ENCODE measurements at places on chromosomes 3 and 15.
A peak's percentile ranks its signal among the peaks of the same experiment; 100 is the strongest.

- DNase-seq: no peak
Measured at GRCh38 chr3:172518929-172519640, 4.1 kb downstream of the TNFSF10 start.

DNA sequence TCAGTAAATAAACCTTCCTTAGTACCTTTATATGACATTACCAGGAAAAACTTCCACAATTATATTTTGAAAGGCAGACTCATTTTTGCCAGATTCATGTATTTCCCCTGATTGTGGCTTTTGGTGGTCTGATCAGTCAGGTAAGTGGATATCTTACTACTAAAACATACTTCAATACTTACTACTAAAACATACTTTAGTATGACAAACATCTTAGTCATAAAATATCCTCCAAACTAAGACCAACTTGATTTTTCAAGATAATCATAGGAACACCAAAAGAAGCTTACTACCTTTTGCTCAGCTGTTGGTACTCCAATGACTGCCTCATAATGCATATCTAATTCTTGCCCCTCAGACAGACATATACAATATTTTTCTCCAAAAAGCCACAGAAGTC lies 9.3 kb downstream of the TJP1 start:
- no peak for DNase-seq

DNA sequence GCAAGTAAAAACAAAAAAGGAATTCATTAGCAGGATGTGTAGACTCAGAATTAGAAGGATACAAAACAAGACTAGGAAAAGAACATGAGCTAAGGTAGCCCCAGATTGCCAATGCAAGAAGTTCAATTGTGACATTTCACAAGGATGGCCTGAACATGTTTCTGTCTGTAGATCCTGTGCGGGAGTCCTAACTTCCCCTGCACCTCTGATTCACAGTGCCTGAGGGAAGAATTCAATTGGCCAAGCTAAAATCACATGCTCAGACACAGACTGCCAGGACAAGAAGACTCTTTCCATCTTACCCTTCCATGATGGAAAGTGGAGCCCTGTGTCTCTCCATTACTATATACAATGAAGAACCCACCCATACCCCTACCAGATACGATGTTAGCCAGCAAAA lies 251.5 kb downstream of the KCNH8 start:
- no peak for DNase-seq

DNA sequence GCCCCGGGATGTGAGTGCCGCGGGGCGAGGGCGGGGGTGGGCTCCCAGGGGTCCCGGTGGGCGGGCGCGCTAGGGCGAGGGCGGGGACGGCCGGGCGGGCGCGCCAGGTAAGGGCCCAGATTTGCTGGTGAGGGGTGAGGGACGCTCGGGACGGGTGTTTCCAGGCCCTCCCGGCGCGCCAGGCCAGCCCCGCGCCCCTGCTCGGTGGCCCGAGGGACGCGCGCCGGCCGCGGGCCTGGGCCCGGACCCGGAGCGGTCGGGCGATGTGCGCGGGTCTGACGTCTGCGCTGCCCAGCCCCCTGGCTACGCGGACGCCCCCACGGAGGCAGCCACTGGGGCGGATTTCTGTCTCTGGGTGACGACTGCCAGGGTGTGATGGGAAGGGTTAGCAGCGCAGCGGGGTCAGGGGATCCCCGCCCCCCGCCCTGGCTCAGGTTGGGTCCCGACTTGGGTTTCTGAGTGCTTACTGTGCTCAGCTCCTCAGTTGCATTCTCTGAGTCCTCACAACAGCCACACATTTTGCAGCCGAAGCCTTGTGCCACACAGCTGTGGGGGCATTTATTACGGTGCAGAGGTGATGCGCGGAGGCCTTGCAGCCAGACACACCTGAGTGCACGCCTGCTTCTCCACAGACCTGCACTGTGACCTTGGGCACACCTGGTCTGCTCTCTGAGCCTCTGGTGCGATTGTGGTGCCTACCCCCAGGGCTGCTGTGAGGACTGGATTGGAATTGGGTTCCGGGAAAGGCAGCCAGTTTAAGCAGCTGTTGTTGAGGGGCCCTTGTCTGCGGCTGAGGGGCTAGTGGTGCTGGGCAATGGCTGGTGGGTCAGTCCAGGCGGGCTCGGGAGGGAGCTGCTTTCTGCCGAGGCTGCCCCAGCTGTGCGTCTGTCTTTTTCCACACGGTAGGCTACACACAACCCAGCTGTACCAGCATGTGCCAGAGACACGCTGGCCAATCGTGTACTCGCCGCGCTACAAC lies 523 bp downstream of the HDAC11 start:
- DNase-seq: peak; percentile 53

- DNase-seq: no peak
Measured at GRCh38 chr3:70658513-70659310, 346.3 kb upstream of the MDFIC2 start.

DNA sequence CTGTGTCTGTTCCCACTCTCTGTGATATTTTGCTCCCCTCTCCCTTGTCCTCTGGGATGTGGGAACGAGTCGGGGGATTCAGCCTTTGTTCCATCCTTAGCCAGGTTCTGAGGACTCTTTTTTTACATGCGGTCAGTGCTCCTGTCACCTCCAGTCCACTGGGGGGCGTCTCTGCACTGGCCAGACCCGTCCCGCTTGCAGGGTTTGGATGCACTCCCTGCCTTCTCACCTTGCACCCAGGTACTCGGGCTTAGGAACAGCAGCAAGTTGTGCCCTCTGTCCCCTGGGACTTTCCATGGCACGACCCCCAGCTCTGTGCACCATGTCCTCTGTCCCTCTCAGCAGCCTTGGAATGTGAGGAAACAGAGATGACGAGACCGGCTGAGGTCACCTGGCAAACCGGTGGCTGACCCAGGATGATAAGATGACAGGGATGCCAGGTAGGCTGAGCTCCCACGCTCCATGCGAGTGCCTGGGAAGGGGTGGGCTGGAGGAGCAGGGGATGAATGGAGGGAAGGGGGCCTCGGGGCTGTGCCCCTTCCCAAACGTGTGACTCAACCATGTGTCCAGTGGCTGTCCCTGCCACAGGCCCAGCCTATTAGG lies 27.3 kb upstream of the FGD5 start:
- peak; percentile 41 for DNase-seq

All from activated naive CD4-positive, alpha-beta T cell treated with anti-CD3 and anti-CD28 coated beads, Interleukin-2, amount 50 U/mL, for 16 hours (primary cell).